Activated naive CD4-positive, alpha-beta T cell treated with anti-CD3 and anti-CD28 coated beads, Interleukin-2, amount 50 U/mL, for 72 hours (primary cell): ENCODE measurements at places on chromosomes 3 and 15. TPM values are rescaled to one million over a fixed set of nuclear protein-coding genes. Genes with fewer than 3 reads are reported as not detected.

The GRK7 gene
- not detected for total RNA-seq

- no peak for DNase-seq
Measured at GRCh38 chr15:69513986-69514385, 61.4 kb downstream of the RPLP1 start.

- no peak for DNase-seq
Measured at GRCh38 chr3:64152086-64152485, 73.2 kb downstream of the PRICKLE2 start.

The FEZF2 gene
- not detected for total RNA-seq

GRCh38 chr3:48747706-48748105 is 30.7 kb upstream of the IP6K2 start:
- DNase-seq: no peak

The OTOL1 gene
- total RNA-seq: not detected

The CKMT1A gene
- total RNA-seq: not detected

- no peak for DNase-seq
Measured at GRCh38 chr3:106126067-106126845, 257.4 kb upstream of the CBLB start.

The HIGD2B gene
- total RNA-seq: 0.68 TPM

- no peak for DNase-seq
Measured at GRCh38 chr3:154517404-154517803, 87.4 kb upstream of the GPR149 start.

The FAIM gene
- 2.1 TPM for total RNA-seq

GRCh38 chr15:72971766-72972165 is 80.5 kb upstream of the NEO1 start:
- DNase-seq: no peak

DNA sequence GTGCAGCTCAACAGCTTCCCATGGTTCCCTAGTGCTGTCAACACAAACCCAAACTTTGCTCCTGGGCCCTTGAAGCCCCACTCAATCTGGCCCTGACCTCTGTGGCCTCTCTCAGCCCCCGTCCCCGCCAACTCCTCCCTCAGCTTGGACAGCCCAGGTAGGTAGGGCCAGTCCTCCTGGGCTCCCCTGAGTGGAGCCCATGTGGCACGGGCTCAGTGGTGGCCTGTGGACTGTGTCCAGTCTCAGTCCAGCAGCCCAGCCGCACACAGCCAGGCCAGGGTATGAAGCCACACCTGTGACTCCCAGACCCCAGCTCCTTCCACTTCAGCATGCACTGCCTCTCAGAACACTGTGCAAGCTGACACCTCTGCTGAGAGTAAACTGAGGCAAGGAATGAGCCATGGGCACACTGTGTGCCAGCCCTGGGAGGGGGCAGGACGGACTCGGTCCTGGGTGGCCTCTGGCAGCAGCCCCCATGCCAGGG is 11.5 kb downstream of the PLXND1 start:
- DNase-seq: no peak

The ZNF662 gene
- not detected for total RNA-seq

The ZBED2 gene
- total RNA-seq: 517 TPM

GRCh38 chr3:2838546-2839157 is 271.5 kb downstream of the IL5RA start:
- no peak for DNase-seq

The GHRL gene
- not detected for total RNA-seq

The MESP1 gene
- total RNA-seq: 3.0 TPM

DNA sequence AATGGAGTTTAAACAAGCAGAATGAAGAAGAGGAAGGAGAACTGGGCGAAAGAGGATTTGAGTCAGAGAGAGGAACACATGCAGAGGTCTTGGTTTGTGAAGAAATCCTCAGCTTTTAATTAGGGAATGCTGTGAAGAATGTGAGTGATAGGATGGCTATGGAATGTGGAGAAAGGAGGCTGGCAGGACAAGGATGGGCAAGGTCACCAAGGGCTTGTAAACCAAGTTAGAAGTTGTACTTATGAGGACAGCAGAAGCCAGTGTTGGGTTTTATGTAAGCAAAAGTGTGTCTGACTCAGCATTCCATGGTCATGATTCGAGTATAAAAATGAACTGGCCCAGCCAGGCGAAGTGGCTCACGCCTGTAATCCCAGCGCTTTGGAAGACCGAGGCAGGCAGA is 60.0 kb upstream of the IL12A start:
- DNase-seq: no peak

DNA sequence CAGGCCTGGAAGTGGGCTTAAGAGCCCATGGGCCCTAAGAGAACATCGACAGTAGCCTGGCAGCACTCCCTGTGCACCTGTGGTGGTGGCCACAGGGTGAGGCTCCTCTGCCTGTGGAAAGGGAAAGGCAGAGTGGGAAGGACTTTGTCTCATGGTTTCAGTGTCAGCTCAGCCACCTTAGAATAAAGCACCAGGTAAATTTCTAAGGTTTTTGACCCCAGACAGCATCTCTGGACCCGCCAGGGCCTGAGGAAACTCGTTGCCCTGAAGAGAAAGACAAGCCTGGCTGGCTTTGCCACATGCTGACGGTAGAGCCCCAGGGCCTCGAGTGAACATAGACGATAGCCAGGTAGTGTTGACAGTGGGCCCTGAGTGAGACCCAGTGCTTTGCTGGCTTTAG is 22.1 kb downstream of the GOLGA6A start:
- peak; percentile 14 for DNase-seq

DNA sequence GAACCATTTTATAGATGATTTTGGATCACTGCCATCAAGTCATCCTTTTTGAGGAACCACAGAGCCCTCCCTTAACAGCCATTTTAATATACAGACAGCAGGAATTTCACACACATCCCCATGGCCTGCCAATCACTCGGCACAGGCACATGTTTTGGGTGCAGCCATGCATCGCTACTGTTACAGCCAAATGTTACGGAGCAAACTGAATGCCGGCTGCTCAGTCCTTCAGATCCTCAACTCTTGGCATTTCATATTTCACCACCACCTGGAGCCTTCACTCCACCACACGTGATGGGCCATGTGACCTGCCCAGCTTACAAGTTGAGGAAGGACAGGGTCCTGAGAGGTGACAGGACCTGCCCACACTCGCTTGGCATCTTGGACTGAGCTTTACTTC is 90.8 kb downstream of the OXNAD1 start:
- no peak for DNase-seq

GRCh38 chr3:189869165-189869564 is 238.0 kb downstream of the TP63 start:
- DNase-seq: no peak

DNA sequence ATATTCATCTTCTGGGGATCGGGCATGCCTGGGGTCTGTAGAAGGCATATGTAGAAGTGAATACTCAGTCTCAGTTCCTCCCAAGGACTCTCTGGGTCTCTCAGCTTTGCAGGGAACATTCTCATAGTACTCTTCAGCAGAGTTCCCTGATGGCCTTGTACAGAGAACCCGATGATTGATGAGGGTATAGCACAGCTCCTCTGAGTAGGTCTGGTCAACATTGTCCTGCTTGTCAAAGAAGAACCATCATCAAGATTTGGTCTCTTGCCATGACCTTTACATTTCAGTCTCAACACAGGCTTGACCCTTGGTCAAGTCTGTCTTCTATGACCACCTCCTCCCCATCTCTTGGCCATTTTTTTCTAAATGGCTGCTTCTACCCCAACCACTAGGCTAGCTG is 9.5 kb downstream of the GCSAM start:
- no peak for DNase-seq

GRCh38 chr3:20066850-20067617 is 26.8 kb downstream of the KAT2B start:
- DNase-seq: no peak

The FBLN2 gene
- total RNA-seq: not detected

GRCh38 chr3:162770551-162770950 is 1273.9 kb downstream of the OTOL1 start:
- no peak for DNase-seq

DNA sequence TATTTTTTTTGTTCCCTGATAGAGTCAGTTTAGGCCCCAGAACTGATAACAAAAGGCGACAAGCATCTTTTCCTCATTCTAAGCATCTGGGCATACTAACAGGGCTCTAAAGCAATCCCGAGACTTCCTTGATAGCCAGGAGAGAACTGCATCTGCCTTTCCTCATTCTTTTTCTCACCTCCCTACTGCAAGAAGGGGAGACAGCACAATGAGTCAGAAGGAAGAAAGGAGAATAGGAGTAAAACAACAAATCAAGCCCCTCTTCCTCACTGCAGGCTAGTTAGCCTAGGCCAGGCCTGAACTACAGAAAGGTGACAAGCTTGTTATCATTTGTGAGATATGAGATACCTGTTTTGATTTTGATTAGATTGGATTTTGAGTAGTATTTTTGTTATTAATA is 97.9 kb downstream of the NAALADL2 start:
- DNase-seq: no peak

DNA sequence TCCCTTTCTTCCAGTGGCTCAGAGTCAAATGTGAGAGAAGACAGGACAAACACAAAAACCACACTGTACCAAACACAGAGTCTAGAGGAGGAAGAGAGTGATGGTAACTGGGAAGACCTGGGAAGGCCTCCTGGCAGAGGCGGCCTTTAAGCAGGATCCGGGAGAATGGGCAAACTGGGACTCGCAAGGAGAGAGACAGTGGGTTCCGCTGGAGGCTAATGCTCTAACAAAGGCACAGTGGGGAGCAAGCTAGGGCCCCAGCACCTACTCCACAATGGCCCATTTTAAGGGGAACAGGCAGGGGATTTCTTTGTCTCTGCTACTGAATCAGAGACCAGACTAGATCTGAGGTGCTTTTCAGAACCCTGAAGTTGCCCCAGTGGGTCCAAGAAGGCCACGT is 81.4 kb upstream of the HES1 start:
- no peak for DNase-seq

DNA sequence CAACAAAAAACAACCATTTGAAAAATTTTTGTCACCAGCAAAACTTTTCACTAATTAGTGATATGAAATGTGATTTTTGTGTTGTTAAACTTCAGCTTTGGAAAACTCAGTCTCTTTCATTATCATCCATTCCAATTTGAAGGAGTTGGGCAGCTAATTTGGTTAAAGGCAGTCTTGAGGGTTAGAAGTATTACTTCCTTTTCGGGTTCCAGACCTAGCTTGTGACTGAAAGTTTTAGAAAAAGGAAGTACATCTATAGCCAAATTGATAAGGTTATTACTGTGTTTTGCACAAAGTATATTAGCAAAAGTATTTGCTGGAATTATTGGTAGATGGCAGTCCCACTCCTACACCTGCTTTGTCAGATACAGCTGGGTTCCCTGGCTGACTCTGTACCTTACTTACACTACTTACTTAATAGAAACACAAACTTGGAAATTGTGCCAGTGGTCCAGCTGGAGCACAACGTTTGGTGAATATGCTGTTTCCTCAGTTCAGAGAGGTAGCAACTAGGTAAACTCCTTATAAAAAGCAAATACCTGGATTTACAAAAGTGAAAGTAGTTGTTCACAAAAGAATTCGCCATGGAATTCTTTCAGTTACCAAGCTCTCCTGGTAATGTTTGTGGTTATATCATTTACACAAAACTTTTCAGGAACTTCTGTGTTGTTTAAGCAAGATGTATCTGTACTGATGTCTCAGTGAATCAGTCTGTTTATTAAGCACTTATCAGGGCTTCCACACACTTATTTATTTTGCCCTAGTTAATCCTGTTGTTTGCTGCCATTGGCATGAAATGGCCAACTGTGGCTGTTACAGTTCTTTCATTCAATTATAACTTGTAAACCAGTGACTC is 31.6 kb downstream of the TIPARP start:
- no peak for DNase-seq

The FSIP1 gene
- total RNA-seq: 1.1 TPM

The SYNPR gene
- not detected for total RNA-seq

DNA sequence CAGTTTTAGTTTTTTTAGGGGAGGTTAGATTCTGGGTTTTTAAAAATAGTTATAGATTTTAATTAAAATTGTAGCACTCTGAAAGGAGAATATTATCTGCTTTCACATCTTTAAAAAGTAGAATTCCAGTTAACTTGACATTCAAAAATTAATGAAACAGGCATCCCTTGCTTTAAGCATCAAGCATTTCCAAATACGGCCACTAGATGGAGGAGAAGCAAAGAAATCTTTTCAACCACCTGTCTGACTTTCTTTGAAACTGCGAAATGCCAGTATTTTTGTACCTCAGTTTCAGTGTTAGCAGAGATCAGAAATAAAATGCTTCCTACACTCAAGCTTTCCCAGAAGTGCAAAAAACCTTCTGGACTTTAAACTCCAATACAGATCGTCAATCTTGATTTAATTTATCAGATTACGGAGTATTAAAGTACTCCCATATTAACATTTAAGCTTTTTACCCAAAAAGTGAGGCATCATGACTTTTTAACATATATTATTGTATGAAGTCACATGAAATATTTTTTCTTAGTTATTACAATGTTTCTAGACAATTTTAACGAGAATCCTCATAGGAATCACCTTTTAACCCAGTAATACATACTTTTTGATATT is 153.3 kb downstream of the P3H2 start:
- DNase-seq: peak; percentile 46

DNA sequence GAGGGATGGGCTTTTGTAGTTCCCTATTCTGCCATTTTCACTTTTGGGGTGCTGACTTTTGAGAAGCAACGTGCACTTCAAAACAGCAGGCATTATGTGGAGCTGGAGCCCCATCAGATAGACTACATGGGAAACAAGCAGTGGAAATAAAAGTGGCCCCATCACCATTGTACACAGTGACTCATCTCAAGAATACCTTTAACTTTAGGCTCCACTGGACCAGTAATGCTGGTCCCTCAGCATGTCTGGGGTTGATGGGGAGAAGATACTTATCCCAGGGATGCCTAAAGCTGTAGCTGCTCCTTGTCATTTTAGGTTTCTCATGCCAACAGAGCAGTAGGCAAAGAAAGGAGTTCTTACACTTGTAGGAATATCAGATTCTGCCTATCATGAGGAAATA is 45.0 kb downstream of the LSM3 start:
- no peak for DNase-seq

DNA sequence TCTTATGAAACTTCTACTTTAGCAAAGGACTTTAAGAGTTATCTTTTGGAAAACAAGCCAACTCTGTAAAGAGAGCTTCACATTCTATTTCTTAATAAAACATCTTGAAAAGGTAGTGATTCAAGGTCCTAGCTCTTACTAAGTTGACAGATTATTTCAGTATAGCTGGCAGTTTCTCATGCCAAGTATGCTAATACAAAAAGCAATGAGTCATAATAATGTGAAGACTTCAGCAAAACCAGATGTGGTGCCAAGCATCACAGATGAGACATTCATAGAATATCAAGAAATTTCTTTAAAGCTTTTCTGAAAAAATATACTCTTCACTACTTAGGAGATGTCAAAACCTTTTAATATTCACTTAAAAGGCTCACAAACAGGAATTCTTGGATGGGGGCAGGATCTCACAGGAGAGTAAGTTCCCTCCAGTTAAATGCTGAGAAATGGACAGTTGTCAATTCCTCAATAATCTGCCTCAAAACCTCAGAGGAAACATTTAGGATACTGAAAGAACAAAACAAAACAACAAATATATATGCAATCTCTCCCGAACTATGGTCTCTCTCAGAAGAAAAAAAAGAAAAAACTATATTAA is 45.6 kb downstream of the DCBLD2 start:
- no peak for DNase-seq

- DNase-seq: no peak
Measured at GRCh38 chr3:187093320-187093719, 46.0 kb downstream of the RPL39L start.

- DNase-seq: no peak
Measured at GRCh38 chr3:71998995-71999673, 214.2 kb upstream of the PROK2 start.

- no peak for DNase-seq
Measured at GRCh38 chr15:100572362-100572983, 29.5 kb downstream of the LINS1 start.
